ENCODE measurements at places on chromosomes 12 and 14.
A peak's percentile ranks its signal among the peaks of the same experiment; 100 is the strongest.

- DNase-seq: no peak
These were observed 89.5 kb upstream of the TMPO start for GRCh38 chr12:98425859-98426258.

- DNase-seq: no peak
These were observed 2.5 kb downstream of the RASAL1 start for GRCh38 chr12:113133036-113133435.

DNA sequence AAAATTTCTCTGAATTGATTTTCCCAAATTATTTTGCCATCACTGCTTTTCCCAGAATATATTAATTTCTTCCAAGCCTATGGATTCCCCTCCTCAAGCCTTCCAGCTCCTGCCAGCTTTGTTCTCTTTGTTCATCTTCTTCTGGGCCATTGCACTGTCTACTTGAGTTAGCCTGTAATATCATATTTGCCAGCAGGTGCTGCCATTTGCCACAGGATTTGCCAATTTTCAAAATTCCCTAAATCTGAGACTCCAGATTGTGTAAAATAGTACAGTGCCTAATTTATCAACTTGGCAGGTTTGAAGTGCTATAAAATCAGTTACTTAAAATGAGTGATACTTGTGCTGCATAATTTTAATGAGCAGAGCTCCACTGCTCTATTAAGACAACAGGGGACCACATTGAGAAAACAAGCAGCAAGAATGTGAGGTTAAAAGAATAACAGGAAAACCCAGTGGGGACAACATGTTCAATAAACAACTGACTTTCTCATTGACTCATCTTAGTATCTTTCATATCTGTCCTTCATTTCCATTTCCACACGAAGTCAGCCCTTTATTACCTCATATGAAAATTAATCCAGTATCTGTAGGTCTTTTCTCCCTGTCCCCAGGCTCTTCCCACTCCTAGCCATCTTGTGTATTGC, 84.6 kb upstream of the CCDC196 start:
- no peak for DNase-seq

- DNase-seq: no peak
These were observed 23.8 kb downstream of the BAZ1A start for GRCh38 chr14:34851395-34851794.

DNA sequence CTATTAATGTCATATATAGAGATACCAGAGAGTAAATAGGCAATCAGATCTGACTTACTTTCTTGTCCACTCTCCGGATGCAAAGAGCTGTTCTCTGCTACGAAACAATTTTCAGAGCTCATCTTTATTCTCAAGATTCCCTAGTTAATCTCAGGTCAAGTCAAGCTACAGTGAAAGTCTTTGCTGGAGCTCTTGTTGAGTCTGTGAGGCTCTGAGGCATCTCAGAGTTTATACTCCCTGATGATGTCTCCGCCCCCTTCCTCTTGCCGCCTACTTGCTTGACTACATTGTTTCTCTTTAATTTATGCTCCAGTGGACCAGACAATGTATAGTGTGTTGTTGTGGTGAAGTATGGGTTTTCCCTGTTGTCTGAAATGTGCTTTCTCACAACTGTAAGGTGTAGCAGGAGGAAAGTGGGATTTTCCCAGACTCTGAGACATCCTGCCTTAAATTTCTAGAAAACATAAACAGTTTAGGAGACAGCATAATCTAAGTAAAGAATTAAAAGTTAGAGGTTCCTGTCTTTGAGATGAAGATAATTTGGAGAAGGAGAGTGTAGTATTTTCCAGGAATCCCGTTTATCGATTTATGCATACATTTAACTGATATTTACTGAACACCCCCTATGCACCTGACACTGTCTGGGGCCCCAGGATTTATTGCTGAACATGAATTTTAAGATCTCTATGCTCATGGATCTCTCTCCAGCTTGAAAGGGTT, at the start of gene CD69:
CD69 (minus strand) TSS at position 203 of the 720 bp plus-strand sequence; CDS start at position 122, 81 bp downstream.
- peak; percentile 33 for DNase-seq

DNA sequence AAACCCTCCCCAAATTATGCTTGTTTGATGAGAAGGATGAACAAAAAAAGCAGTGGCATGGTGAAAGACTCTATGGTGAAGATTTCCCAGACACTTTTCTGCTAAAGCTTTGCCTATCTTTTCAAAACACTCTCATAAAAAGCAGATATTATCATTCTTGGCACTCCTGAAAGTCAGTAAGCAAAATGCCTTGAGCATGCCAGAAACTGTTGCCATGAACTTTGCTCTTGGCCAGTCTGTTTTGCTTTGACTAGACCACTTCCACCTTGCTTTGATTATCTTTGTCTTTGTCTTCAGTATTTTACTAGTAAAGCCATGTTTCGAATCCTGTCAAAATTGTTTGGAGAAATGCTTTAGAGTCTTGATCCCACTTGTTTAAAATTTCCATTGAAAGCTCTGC, 110.4 kb downstream of the CNTN1 start:
- DNase-seq: no peak

- DNase-seq: no peak
These were observed 2.0 kb upstream of the CPNE8 start for GRCh38 chr12:38907201-38907923.

DNA sequence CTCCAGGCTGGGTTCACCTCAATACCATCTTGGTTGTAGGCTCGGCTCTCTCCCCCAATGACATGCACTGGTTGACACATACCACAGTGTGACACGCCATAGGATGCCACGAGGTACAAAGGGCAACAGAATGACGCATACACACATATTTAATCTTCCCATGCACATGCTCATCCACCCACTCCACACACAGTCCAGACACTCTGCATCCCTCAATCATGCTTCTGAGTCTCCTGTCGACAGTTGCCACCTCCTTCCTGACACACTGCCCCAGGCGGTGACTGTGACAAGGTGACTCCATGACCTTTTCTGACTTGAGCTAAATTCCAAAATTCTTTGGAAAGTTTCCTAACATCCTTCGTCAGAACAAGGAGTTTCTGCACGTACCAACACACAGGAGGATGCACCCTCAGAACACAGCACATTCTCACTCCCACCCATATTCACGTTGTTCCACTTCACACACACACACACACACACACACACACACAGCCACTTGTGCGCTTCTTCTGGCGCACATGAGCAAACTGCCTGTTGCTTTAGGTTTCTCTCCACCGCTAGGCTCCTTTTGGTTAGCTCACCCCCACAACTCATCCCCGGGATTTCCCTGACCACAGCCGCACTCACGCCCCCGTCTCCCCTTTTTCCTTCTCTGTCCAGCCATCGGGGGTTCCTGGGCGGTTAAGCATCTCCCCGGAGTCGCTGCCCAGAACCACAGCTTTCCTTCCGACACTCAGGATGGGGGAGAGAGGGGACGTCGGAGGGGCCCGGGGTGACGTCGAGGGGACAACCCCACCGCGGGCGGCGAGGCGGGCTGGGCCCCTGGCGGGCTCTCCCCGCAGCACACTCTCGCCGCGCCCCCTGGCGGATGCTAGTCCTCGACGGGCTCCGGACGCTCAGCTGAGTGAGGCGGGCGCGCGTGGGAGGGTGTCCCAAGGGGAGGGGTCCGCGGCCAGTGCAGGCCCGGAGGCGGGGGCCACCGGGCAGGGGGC, 536 bp upstream of the WNT1 start:
- DNase-seq: no peak

DNA sequence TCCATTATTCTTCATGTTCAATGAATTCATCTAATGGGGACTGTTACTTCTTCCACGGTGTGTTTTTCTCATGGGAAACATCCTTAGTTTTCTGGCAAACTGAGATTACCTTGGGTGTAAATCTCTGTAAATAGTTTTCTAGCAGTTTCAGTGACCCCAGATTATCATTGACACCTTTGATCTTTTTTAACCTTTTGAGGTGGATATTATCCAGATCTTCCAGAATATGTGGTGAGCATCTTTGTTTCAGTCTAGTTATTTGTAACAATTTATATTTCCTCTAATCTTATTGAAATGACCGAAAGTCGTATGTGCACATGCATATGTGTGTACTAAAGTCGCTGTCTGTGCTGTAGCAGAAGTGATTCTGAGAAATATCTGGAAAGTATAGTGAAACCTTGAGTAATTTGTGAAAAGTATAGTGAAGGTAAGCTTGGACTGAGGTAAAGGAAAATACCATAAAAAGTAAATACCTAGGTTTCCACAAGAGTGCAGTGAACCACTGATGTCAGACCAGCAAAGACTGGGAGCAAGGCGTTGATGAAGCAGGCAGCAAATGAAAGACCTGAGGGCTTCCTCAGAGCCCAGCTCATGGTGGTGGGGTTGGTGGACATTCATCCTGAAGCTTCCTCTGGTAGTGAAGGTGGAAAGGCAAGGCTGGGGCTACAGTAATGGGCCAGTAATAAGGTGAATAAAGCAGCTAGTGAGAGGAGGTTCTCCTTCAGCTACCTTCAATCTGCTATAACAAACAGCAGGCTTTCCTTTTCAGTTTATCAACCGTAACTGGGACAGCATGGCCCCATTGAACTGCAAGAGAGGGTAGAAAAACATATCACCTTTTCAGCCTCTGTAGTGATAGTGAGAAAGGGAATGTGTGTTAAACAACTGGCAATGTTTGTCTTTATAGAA, 480.2 kb upstream of the FBXO33 start:
- DNase-seq: no peak

DNA sequence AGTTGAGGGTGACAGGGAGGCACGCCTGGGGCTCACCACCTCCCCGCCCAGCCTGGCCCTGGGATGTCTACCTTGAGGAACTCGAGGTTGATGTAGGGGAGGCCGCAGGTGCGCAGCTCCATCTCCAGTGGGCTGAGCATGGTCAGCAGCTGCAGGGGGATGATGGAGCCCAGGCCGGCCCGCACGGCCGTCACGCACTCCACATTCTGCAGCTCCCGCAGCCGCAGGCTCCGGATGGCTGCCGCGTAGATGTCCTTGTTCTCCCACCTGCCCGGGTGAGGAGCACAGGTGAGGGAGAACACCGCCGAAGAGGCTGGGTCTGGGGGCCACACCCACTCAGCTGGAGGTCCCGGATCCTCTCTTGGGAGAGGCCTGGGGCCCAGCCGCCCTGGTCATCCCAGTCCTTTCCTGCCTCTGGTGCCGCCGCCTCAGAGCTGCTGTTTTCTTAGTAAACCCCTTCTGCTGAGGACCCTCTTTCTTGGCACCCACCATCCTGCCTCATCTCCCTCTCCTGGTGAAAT, 38.2 kb downstream of the TRAFD1 start:
- no peak for DNase-seq

DNA sequence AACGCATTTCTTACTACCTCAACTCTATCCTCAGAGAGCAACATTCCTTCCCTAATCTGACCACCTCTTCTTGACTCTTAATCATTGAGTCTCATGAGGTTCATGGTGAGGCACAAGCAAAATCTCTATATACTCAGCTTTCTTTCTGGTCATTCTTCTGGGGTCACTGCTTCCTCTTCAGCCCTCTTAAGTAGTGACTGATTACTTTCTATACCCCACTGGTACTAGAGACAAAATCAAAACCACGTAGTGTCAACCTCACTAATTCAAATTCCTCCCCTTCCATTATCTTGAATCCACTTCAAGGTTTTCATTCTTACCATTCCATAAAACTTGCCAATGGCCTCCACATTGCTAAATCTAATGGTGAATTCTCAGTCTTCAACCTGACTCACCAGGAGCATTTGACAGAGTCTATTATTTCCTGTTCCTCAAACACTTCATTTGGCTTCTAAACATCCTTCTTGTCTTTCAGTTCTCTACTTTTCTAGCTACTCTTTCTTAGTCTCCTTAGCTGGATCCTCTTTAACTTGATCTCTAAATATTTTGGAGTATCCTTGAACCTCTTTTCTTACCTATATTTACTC, 6.8 kb downstream of the WDHD1 start:
- DNase-seq: no peak

GRCh38 chr12:56208006-56208405, 13.7 kb downstream of the RNF41 start:
- DNase-seq: no peak

DNA sequence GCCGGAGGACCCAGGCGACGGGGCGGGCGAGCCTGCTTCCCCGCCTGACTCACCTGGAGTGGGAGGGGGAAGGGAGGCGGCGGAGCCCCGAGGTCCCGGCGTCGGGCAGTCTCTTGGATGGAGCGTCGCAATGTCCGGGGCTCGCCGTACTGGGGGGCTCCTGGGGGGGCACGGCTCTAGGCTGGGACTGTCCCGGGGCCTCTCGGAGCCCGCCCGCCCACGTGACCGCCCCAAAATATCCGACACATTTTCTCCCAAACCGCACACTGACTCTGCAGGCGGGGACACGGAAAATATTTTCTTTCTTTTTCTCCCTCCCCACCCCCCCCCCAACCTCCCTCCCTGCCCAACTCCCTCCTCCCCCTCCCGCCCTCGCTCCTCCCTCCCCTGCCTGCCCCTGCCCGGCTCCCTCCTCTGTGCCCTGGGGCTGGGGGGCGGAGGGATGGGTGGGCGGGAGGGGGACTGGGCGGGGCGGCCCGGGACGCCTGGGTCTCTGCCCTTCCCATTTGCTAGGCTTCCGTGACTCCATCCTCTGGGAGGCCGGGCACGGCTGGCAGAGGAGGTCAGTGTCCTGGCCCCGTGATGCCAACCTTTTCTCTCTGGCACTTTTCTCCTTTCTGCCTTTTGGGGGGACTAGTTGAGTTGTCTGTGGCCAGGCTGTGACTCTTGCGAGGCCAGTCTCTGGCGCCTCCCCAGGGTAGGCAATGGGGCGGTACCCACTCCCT, at the start of gene RARG:
RARG (minus strand) TSS at position 289 of the 725 bp plus-strand sequence. CDS start 4,664 bp downstream, outside the sequence.
- DNase-seq: no peak

- no peak for DNase-seq
These were observed 60.8 kb downstream of the ANO2 start for GRCh38 chr12:5884285-5884684.

GRCh38 chr12:108635201-108635996, 1.7 kb upstream of the SELPLG start:
- no peak for DNase-seq

DNA sequence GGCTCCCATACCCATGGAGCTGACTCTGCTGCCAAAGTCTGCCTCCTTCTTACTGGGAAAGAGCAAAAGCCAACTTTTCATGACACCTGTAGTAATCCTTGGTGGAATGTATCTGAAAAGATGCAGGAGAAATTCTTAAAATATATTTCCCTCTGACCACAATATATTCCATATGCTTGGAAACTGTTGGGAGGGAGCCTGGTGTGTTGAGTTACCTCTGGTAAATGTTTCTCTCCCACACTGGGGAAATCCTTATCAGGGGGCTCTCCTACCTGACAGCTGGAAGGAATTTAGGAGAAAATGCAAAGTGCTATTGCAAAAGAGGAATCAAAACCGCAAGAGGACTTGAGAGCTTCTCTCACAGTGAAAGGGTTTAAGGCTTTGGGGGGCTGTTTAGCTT, 139.4 kb downstream of the TBX5 start:
- no peak for DNase-seq
